ENCODE measurements at places on chromosomes 7 and 10. TPM values are rescaled to one million over a fixed set of nuclear protein-coding genes. Genes with fewer than 3 reads are reported as not detected.

SORBS1 gene
- 116 TPM for total RNA-seq

FBXO24 gene
- 0.98 TPM for total RNA-seq

KDM7A gene
- total RNA-seq, result 24.6 TPM

SPDYE2 gene
- not detected for total RNA-seq

FBXL13 gene
- 0.98 TPM for total RNA-seq

ZCWPW1 gene
- 5.9 TPM for total RNA-seq

FOXI2 gene
- 0.25 TPM for total RNA-seq

CALHM3 gene
- total RNA-seq, result not detected

OTUD1 gene
- 8.1 TPM for total RNA-seq

MALRD1 gene
- 2.0 TPM for total RNA-seq

DENND2A gene
- 17.4 TPM for total RNA-seq

LRRC4 gene
- 6.1 TPM for total RNA-seq

ARHGEF5 gene
- 23.3 TPM for total RNA-seq

PALD1 gene
- 6.9 TPM for total RNA-seq

BMPER gene
- total RNA-seq, result 5.2 TPM

TSPAN13 gene
- 13.8 TPM for total RNA-seq

AGBL3 gene
- total RNA-seq, result 4.9 TPM

INA gene
- 3.9 TPM for total RNA-seq

MTERF1 gene
- total RNA-seq, result 8.1 TPM

RADIL gene
- total RNA-seq, result 16.5 TPM

SSC4D gene
- total RNA-seq, result not detected

OR2F2 gene
- total RNA-seq, result not detected

KNDC1 gene
- 3.4 TPM for total RNA-seq

AKR1E2 gene
- 3.7 TPM for total RNA-seq

ARMC10 gene
- 36.6 TPM for total RNA-seq
